ENCODE measurements at places on chromosomes 7 and 10. TPM values are rescaled to one million over a fixed set of nuclear protein-coding genes. Genes with fewer than 3 reads are reported as not detected.
A peak's percentile ranks its signal among the peaks of the same experiment; 100 is the strongest.

GRCh38 chr7:50562136-50562535 lies 3.1 kb downstream of the DDC start:
- H3K4me3 ChIP-seq, result no peak overlapping the region
- H3K36me3 ChIP-seq, result no peaks in the 10 kb centered on the region
- DNase-seq, result no peak
- peak overlapping the region; percentile 37 for H3K27ac ChIP-seq
- H3K27me3 ChIP-seq, result no peaks in the 10 kb centered on the region

Gene PRLHR
- total RNA-seq, result 1.5 TPM

- H3K27me3 ChIP-seq, result peaks cover 6% of the 10 kb centered on the region
- no peak for DNase-seq
- peaks cover 15% of the 10 kb centered on the region for H3K4me1 ChIP-seq
- H3K36me3 ChIP-seq, result peaks cover 2% of the 10 kb centered on the region
Observed at GRCh38 chr10:89427629-89428028, 13.3 kb downstream of the IFIT5 start.

DNA sequence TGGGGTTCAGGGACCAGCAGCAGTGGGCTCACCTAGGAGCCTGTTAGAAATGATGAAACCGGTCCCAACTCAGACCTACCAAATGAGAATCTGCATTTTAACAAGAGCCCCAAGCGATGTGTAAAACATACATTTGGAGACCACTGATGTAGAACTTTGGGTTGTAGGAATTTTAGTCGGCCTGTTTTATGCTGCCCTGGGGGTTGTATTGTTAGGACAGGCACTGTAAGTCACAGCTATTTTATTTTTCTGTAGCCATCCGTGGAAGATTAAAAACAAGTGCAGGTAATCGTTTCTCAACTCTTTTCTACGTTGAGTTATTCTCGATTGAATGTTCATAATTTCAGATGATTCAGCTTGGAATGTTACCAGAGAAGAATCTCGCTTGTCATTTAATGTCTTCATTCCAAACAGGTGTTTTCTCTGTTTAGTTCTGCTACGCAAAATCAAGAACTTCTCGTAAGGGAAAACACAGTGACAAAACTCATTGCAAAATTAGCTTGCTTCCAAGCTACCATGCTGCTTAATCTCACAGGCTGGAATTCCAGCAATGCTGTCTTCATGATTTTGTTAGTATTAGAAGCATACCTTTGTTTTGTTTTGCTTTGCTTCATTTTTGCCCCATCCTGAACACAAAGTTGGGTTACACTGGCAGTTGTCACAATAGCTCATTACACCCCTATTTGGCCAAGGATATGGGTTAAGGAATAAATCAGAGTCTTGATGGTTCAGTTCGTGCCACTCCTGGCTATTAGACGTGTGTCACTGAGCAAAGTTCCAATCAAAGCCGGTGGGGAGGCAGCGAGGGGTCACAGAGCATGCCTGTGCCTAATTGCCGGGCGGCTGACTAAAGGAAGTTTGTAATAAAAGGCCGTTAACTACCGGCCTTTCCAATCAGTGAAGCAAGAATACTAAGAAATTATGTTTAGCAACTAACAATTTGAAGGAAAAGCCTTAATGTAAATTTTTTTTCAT lies 676.9 kb downstream of the GATA3 start:
- DNase-seq, result no peak
- no peaks in the 10 kb centered on the region for H3K36me3 ChIP-seq
- no peaks in the 10 kb centered on the region for H3K4me1 ChIP-seq
- no peak overlapping the region for H3K27ac ChIP-seq

DNA sequence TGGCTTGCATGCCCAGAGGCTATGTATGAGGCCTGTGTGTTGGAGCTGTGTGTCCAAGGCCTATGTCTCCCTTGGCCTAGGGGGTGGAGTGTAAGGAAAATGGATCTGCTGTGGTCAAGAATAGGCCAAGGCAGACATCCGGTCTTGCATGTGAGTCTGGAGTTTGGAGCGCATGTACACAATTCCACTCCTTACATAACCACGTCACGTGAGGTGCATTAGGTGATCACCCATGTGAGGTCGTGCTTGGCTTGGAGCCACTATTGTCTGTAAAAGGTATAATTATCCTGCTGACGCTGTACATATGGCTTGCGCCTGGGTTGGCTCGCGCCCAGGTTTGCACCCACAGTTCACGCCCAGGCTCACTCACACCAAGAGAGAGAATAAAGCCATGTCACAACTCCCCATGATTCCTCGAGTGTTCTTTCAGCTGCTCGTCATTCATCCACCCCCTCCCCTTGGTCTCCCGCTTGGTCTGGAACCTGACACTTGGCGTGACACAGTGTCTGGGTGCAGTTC lies 105.5 kb downstream of the BICC1 start:
- no peaks in the 10 kb centered on the region for H3K4me1 ChIP-seq
- no peak for DNase-seq
- H3K27ac ChIP-seq, result no peak overlapping the region

Gene NODAL
- not detected for total RNA-seq

Gene TWIST1
- 1.8 TPM for total RNA-seq

DNA sequence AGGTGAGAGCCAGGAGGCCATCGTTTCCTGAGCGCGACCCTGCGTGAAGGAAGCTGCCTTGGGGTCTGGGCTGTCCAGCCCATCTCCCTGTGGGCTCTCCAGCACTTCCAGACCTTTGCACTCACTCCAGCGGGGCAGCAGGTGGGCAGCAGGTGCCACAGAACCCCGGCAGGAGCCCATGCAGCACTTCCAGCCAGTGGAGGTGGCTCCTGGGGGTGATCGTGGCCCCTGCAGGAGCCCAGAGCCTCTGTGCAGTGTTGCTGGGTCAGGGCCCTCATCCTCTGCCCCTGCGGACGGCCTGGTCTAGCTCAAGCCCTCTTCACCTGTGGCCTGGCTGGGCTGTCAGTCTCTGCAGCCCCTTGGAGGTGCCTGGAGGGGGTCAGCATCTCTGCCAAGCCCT lies 59.9 kb downstream of the PWWP2B start:
- no peak overlapping the region for H3K27ac ChIP-seq
- peaks cover 8% of the 10 kb centered on the region for H3K4me1 ChIP-seq
- no peak overlapping the region for H3K4me3 ChIP-seq
- H3K27me3 ChIP-seq, result peaks cover 3% of the 10 kb centered on the region
- no peaks in the 10 kb centered on the region for H3K36me3 ChIP-seq

GRCh38 chr7:139658908-139659675 lies 118.7 kb downstream of the HIPK2 start:
- H3K27ac ChIP-seq, result peak overlapping the region; percentile 92
- H3K4me1 ChIP-seq, result peaks cover 81% of the 10 kb centered on the region
- peaks cover 5% of the 10 kb centered on the region for H3K36me3 ChIP-seq
- H3K4me3 ChIP-seq, result peak overlapping the region; percentile 0
- DNase-seq, result no peak

Gene SMKR1
- 1.7 TPM for total RNA-seq

Gene LIPM
- not detected for total RNA-seq

DNA sequence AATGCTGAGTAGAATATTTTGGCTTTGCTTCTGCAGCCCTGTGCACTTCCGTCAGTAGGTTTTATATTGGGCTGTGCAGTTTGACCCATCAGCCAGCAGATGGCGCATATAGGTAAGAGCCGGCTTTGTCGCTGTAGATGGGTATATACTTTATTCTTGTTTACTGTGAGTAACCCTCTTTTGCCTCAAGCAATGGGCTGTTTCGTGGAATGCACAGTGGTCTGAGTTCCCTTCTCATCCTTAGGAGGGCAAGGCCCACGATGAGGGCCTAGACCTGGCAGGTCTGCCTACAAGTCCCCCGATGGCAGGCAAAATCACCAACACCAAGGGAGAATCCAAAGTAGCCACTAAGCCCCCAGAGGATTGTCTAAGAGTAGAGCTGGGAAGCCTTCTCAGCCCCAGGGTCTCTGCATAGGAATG lies 1002.9 kb upstream of the KCND2 start:
- no peaks in the 10 kb centered on the region for H3K4me1 ChIP-seq
- no peak overlapping the region for H3K27ac ChIP-seq
- DNase-seq, result no peak
- H3K36me3 ChIP-seq, result no peaks in the 10 kb centered on the region

Gene KCND2
- 12.7 TPM for total RNA-seq

Gene NKX1-2
- total RNA-seq, result not detected

Gene NEBL
- 13.2 TPM for total RNA-seq

GRCh38 chr10:28545967-28546644 lies 13.2 kb downstream of the WAC start:
- no peaks in the 10 kb centered on the region for H3K27me3 ChIP-seq
- H3K4me3 ChIP-seq, result no peak overlapping the region
- H3K36me3 ChIP-seq, result peaks cover 38% of the 10 kb centered on the region
- H3K27ac ChIP-seq, result peak overlapping the region; percentile 3

GRCh38 chr7:101819913-101820522 lies 2.6 kb downstream of the CUX1 start:
- no peak for DNase-seq
- peak overlapping the region; percentile 18 for H3K27ac ChIP-seq
- no peaks in the 10 kb centered on the region for H3K36me3 ChIP-seq

DNA sequence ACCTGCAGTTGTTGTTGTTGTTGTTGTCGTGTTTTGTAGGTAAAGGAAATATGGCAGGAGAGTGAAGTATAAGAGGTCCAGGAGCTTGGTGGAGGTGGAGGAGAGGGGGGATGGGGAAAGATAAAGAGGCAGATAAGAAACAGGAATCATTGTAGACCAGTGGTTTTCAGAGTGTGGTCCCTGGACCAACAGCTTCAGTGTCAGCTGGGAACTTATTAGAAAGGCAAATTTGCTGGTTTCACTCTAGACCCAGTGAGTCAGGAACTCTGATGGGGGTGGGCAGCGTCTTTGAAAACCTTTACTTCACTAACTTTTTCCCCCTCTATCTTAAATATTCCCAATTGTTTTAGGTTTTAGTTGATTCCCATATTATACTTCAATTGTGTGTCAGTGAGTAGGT lies 241.5 kb downstream of the AUTS2 start:
- peaks cover 10% of the 10 kb centered on the region for H3K4me1 ChIP-seq
- DNase-seq, result no peak
- H3K4me3 ChIP-seq, result no peak overlapping the region
- H3K27ac ChIP-seq, result no peak overlapping the region
- no peaks in the 10 kb centered on the region for H3K27me3 ChIP-seq

DNA sequence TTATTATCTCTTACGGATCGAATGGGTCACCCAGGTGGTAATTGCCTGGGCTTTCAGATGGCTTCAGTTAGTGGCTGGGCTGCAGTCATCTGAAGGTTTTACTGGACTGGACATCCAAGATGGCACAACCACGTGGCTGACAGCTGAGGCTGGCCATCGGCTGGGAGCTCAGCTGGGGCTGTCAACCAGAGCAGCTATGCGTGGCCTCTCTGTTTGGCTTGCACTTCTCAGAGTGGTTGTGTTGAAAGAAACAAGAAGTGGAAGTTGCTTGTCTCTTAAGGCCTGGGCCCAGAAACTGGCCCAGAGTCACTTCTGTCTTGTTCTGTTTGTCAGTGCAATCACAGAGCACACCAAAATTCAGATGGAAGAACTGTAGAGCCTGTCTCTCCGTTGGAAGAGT lies 5.7 kb upstream of the GDI2 start:
- H3K27ac ChIP-seq, result no peak overlapping the region
- DNase-seq, result no peak
- H3K27me3 ChIP-seq, result no peaks in the 10 kb centered on the region
- no peak overlapping the region for H3K4me3 ChIP-seq
